ENCODE measurements at places on chromosomes 6 and 20.

DNA sequence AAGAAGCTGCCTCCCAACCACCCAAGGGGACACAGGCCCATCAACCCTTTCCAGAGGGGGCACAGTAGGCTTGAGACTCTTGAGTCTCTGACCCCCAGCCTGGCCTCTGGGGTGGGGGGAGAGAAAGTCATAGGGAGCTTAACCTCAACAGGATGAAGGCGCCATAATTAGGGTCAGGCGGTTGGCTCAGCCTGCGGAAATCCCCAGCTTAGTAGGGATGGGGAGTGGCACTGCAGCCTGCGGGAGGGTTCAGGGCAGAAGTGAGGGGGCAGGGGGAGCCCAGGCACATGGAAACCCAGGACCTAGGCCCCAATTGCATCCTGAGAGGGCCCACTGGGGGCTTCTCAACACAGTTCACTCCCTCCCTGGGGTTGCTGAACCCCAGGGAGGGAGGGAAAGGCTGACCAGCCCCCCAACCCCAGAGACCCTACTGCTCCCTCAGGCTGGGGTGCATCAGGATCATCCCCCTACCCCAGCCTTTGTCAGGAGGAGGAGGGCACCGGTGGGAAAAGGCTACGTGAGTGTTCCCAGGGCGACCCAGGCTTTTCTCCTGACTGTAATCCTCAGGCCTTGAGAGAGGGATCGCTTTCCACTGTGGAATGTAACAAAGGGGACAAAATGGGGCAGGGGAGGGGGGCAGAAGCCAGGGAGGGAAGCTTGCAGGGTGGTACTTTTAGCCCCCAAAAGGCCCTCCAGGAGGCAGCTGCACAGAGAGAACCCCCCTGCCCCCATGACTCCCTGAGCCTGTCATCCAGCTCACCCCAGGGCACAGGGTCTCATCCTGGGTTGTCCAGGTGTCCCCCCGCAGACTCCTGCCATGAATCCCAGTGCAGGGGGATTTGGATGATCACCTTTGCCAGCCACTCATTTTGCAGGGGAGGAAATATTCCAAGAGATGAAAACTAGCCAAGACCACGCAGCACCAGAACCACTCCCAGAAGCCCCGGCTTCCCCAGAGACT lies 46.4 kb downstream of the MRPL14 start:
- no peak for DNase-seq

DNA sequence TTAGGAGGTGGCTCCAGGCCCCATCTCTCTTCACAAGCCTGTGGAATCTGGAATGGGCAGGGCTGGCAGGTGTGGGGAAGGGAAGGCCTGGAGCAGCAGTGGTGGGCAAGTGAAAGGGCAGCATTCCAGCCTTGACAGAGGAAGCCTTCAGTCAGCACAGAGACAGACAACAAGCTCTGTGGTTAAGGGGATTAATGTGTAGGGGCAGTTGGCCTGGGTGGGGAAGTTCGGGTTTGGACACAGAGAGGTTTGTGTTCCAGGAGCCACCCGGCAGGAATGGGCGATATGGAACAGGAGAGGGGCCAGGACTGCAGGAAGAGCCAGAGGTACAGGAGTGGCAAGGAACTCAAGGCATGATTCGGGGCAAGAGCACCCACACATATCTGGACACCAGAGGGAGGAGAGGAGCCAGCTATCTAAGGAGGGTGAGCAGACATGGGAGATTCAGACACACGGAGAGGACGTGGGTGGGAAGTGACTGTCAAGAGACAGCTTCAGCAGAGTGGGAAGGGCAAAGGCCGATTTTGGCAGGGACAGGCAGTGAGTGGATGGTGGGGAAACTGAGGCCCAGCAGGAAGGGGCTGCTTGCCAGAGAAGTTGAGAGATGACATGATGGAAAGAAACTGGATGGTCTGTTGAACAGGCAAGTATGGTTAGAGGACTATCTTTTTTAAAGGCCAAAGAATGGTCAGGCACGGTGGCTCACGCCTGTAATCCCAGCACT lies 2.5 kb upstream of the SLC44A4 start:
- no peak for DNase-seq

GRCh38 chr6:22036699-22037098 lies 260.1 kb downstream of the PRL start:
- DNase-seq: no peak

DNA sequence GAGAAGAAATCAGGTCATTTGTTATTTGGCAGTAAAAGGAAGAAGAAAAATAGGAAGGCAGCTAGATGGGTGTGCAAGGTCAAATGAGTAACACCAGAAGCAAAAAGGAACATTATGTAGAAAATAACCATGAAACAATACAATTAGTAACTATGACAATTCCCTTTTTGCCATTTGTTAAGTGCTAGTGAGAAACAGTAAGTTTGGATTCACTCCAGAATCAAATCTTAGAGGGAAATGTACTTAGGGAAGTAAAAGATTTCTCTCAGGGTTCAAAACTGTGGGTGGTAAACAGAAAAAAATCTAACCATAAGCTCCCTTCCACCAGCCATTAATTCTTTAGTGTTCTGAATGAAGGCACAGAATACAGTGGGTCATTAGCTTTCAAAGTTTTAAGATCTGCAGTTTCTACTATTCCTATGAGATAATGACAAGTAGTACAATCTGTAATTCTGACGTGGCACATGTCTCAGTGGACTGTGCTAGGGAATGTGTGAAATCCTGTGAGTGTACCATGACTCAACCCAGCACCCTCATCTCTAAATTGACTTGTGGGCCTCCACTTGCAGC lies 17.1 kb downstream of the REPS1 start:
- no peak for DNase-seq

- no peak for DNase-seq
These were observed 712 bp downstream of the DEK start for GRCh38 chr6:18263418-18264218.

DNA sequence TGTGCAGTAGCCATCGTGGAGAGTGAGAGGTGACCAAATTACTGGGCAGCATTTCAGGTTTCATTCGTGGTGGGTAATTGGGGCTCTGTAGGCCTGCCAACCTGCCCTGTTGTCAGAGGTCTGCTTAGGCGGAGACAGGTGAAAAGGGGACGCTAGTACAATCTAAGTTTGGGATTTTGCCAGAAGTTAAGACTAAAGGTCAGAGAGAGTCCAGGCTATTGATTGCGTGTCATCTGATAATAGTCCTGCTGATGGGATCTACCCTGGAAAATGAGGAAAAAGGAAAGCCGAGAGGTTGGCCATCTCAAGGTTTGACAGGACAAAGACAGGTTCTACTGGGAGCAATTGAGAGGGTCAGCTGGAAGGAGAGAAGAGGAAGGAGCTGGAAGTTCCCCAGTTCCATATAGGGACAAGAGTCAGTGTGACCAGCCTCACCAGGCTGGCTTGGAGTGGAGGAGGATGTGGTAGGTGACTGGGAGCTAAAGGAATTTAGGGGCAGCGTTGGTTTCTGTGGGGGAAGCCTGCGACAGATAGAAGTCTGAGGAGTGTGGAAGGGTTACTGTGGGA lies 10.9 kb downstream of the ARFGEF2 start:
- DNase-seq: no peak

GRCh38 chr20:36018208-36018988 lies 50.0 kb downstream of the CNBD2 start:
- no peak for DNase-seq

- DNase-seq: no peak
These were observed 124.0 kb downstream of the PXDC1 start for GRCh38 chr6:3627501-3627900.
